ENCODE measurements at places on chromosomes 3 and 15.

DNA sequence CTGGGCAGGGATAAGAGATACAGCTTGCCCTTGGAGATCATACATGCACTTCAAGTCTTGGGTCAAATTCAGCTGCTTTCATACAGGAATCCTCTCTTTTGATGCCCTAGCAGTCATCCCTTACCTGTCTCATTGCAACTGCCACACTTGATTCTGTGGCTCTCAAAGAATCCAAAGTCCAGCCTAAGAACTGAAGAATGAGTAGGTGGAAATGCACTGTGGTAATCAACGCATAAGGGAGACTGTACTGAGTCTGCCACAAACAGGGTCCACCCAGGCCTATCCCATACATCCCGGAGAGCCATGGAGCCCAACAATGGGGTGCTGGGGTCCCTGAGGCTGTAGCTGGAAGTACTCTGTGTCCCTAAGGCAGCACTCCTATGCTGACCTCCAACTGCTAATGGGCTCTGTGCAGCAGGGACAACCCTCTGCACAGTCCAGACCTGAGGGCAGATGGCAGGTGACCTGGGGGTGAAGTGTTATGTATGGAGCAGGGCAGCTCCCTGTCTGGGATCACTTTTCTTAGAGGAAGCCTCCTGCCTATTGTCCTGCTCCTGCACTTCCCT, 1.7 kb upstream of the VPS18 start:
- DNase-seq, result no peak

GRCh38 chr3:61819861-61820260, 258.5 kb downstream of the PTPRG start:
- DNase-seq, result no peak

DNA sequence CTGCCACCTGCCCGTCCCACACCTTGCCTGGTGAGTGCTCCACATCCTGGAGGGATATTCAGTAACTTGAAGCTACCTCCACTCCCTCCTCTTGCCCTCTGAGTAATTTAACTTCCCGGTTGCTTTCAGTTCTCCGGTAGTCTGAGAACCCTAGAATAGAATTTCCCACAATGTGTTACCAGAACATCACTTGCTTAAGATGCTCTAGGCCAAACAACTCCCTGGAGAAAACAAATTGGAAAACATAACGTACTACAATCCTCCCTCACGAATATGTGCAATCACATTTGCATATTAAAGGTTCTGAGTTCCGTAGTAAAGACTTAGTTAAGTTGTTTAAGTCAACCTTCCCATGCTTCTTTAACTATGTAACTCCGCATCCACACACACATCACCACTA, 44.8 kb downstream of the SLCO2A1 start:
- DNase-seq, result no peak

DNA sequence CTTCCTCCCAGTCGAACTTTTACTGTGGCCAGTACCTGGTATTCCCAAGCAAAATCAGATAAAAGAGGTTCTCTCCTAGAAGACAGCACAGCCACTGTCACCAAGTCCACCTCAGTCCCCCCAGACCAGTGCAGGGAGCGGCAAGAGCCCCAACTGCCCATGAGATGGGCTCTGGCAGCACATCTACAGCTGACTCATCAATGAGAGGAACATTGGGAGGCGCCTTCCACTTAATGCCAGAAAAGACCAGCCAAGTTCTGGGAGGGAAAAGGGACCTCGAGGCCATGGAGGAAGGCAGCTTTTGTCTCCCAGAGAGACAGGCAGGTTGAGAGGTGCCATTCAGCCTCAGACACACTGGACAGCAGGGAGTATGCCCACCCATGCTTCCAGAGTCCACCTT, 28.2 kb downstream of the POC1A start:
- no peak for DNase-seq

DNA sequence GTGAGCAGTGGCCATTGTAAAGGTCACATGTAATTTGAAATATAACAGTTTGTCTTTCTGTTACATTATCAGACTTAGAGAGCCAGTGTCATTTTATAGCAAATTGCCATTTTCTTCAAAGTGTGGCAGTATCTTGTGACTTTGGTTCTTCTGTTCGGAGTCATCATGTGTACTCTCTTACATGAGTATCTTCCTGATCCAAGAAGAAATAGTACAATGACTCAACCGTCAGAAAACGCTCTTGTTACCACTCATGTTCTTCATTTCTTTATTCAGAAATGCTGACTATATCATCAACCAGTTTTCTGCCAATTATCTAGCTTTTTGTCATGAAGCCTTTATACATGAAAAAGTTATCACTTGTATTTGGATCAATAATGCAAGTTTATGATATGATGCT, 93.6 kb upstream of the CGNL1 start:
- DNase-seq, result no peak

Measured in NCI-H2081 treated with DMSO at 0.1 percent for 48 hours (cell line).